ENCODE measurements at places on chromosomes 6 and 20.

GRCh38 chr6:114783083-114783482 is 440.3 kb upstream of the HS3ST5 start:
- no peak for DNase-seq

GRCh38 chr20:44561876-44562275 is 20.5 kb upstream of the PKIG start:
- DNase-seq, result no peak

GRCh38 chr6:9482030-9482738 is 932.7 kb downstream of the TFAP2A start:
- DNase-seq, result no peak

GRCh38 chr6:46526607-46527006 is 35.4 kb upstream of the RCAN2 start:
- DNase-seq, result no peak

GRCh38 chr20:12528591-12529041 is 480.2 kb upstream of the SPTLC3 start:
- DNase-seq, result no peak

- DNase-seq, result no peak
These were observed 1028.3 kb upstream of the EYS start for GRCh38 chr6:66735106-66735890.

GRCh38 chr6:16740097-16740496 is 21.2 kb downstream of the ATXN1 start:
- DNase-seq, result no peak

DNA sequence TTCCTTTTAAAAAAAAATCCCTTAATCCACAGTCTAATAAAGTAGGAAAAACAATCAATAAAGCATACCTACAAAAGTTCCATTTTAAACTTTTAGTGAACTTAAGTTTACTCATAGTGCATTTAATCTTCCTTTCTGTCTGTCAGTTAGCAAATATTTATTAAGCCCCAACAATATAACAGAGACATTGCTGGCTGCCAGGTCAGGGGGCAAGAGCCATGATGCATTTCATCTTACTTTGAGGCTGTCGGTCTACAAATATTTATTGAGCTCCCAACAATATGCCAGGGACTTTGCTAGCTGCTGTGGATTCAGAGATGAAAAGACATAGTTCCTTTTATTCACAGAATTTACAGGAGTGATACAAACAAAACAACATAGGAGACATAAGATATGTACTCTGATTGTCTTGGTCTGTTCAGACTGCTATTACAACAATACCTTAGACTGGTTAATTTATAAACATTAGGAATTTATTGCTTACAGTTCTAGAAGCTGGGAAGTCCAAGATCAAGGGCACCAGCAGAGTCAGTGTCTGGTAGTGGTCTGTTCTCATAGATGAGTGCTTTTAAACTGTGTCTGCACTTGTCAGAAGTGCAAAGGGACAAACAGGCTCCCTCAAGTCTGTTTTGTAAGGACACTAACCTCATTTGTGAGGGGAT is 118.6 kb downstream of the PLCB1 start:
- DNase-seq, result no peak

GRCh38 chr6:145082359-145082758 is 653.0 kb downstream of the EPM2A start:
- DNase-seq, result no peak

DNA sequence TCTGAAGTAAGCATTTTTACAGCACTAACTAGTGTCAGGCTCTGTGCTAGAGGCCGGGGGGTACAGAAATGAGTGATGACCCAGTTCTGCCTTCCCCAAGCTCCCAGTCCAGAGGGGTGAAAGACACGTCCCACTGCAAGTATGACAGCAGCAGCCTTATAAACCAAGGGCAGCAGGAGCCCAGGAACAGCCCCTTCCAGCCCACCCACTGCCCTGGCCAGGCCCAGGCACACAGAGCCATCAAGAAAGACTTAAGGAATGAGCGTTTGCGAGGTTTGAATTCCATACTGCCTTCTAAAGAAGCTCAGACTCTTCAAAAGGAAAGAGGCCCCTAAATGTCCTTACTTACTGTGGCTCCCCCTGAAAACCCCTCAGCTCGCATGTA is 10.0 kb downstream of the TRERF1 start:
- DNase-seq, result no peak

- no peak for DNase-seq
These were observed 132.4 kb downstream of the DTNBP1 start for GRCh38 chr6:15530411-15530810.

GRCh38 chr6:39444479-39445019 is 122.0 kb upstream of the KCNK16 start:
- peak; percentile 13 for DNase-seq

- no peak for DNase-seq
These were observed 170.2 kb upstream of the CDYL start for GRCh38 chr6:4606016-4606415.

- DNase-seq, result no peak
These were observed 14.0 kb downstream of the MRPS18A start for GRCh38 chr6:43673444-43674084.

- DNase-seq, result no peak
These were observed 114.8 kb downstream of the EYA4 start for GRCh38 chr6:133355922-133356321.

GRCh38 chr20:63519668-63520503 is 679 bp upstream of the PPDPF start:
- DNase-seq, result no peak

GRCh38 chr6:146381486-146381885 is 162.1 kb upstream of the RAB32 start:
- no peak for DNase-seq

GRCh38 chr6:6414931-6415330 is 94.5 kb upstream of the F13A1 start:
- no peak for DNase-seq

GRCh38 chr20:53974785-53975555 is 95.4 kb downstream of the BCAS1 start:
- DNase-seq, result no peak

- no peak for DNase-seq
These were observed 158.3 kb upstream of the RUNX2 start for GRCh38 chr6:45169815-45170214.

DNA sequence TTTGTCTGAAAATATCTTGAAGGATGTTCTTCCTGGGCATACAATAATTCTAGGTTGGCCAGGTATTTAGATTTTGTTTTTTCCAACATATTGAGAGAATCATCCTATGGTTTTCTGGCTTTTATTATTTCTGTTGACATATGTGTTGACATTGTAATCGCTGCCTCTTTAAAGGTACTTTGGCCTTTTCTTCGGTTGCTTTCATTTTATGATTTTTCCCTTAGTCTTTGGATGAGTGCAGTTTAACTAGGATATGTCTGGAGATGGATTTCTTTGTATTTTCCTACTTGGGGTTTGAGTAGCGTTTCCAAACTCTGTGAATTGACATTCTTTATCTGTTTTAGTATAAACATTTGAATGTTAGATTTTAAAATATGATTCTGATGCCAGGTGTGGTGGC is 11.5 kb downstream of the SERPINB1 start:
- no peak for DNase-seq

DNA sequence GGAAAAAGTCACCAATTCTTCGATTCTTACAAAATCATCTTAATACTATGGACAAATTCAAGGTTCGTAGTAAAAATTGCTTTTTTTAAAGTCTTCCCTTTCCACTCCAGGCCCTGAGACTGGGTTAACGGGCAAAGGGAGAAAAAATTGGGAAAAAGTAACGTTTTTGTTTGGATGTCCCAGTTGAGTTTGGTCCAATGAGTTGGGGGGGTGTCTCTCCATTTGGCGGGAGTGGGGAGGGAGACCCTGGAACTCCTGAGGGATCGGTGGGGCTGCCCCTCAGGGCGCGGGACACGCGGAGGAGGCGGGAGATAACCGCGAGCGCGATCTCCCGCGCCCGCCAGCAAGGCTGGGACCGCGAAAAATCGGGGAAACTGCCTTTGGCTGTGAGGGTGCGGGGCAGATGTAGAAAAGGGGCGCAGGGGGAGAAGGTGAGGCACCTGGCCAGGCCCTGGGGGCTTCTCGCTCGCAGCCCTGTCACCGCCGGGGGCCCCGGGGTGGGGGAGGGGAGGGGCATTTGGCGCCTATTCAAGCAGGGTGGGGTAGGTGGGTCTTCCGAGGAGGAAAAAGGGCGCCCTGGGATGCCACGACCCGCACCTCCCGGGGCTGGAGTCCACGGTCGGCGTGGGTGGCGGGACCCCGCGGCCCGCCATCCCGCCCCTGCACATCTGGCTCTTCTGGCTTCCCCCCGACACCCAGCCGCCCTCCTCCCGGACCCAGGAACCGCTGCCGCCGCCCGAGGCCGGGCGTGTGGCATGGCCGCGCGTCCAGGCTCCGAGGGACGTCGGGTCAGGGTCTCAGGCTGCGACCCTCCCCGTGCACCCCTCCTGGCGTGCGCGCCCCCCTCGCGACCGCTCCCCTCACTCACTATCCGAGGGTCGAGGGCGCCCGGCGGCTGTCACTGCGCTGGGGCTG is 595 bp downstream of the FBXO5 start:
- DNase-seq, result no peak

GRCh38 chr6:149615805-149616204 is 32.7 kb downstream of the KATNA1 start:
- DNase-seq, result no peak

- DNase-seq, result no peak
These were observed 338.4 kb downstream of the PRL start for GRCh38 chr6:21958428-21958827.

- no peak for DNase-seq
These were observed 277.4 kb upstream of the JAG1 start for GRCh38 chr20:10951216-10951615.

- no peak for DNase-seq
These were observed 3.2 kb upstream of the SLC4A11 start for GRCh38 chr20:3242172-3242692.

DNA sequence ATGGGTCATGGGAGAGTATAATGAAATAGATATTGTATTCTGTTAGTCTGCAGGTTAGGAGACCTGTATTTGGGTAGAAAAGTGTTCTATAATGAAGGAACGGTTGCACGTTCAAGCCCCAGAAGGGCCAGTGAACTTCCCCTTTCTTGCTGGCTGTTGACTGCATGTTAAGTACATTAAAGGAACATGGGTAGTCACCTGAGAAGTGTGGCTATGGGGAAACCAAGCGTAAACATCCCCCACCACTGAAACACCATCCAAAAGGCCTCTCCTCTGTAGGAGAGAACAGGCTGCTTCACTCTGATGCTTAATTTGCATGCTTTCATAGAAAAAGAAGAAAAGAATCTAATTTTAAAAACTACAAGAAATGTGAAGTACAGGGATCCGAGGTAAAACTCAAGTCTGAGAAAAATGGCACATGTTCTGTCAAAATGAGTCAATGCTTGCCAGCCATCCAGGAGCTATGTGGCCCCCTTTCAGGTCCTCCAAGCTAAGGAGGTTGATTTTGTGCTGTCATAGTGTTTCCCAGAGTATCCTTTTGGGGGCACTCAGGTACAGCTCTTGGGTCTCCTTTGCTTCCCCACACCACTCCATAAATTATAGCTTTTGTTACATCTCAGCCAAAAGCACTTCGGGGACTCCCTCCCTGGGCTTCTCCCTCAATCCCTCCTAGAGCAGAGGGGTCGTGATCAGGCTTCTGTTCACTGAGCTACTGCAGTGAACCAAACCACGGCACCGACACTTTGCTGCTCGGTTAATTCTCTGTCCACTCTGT is 283.7 kb upstream of the AGPAT4 start:
- DNase-seq, result no peak
